ENCODE measurements at places on chromosomes 3 and 15.

DNA sequence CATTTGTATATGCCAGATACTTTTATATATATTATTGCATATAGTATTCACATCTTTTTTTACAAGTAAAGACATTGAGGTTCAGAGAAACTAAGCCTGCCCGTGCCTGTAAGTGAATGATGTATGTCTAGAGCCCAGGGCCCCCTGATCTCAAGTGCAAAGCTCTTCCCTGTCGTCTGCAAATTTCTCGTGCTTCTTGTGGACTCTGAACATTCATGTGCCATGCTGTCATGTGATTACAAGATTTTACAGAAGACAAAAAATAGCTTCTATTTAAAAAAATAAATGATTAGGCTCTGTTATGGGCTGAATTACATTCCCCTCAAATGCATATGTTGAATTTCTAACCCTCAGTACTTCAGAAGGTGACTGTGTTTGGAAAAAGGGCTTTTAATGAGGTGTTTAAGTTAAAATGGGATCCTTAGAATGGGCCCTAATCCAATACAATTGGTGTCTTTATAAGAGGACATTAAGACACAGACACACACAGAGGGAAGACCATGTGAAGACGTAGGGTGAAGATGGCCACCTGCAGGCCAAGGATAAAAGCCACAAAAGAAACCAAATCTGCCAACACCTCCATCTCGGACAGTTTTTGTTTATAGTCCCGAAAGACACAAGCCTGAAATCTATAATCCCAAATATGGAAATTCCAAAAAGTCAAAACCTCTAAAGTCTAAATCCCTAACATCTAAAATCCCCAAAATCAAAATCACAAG lies 3.9 kb upstream of the MASP1 start:
- H3K27me3 ChIP-seq: peaks cover 17% of the 10 kb centered on the region
- no peak for DNase-seq
- no peak overlapping the region for H3K27ac ChIP-seq
- peaks cover 2% of the 10 kb centered on the region for H3K4me1 ChIP-seq

- H3K27ac ChIP-seq: no peak overlapping the region
- no peak overlapping the region for H3K4me3 ChIP-seq
- peaks cover 4% of the 10 kb centered on the region for H3K27me3 ChIP-seq
- DNase-seq: no peak
Measured at GRCh38 chr3:140316868-140317400, 360.9 kb upstream of the TRIM42 start.

- H3K27ac ChIP-seq: no peak overlapping the region
- no peaks in the 10 kb centered on the region for H3K27me3 ChIP-seq
Measured at GRCh38 chr15:36808411-36809160, 229.2 kb downstream of the CDIN1 start.

DNA sequence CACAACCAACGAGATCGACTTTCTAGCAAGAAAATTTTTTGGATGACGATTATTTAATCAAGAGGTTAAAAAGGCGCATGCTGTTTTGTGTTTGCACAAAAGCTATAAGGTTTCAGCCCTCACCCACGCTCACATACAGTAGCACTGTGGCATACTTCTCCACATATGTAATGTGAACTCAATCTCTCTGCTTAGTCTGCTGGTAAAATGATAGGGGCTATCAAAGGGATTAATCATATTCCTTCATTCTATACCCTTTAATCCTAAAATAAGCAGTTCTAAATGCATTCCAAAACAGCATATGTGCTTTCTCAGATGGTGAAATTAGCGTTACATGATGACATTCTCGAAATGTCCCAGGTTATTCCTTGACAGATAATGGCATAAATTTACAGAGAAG lies 196.9 kb upstream of the PRICKLE2 start:
- no peaks in the 10 kb centered on the region for H3K36me3 ChIP-seq
- no peaks in the 10 kb centered on the region for H3K4me1 ChIP-seq
- no peak overlapping the region for H3K27ac ChIP-seq
- H3K4me3 ChIP-seq: no peak overlapping the region
- DNase-seq: no peak
- H3K27me3 ChIP-seq: peaks cover 14% of the 10 kb centered on the region

GRCh38 chr3:133448478-133449122 lies 48.7 kb downstream of the BFSP2 start:
- H3K27ac ChIP-seq: peak overlapping the region; percentile 42
- peak; percentile 76 for DNase-seq
- H3K36me3 ChIP-seq: no peaks in the 10 kb centered on the region
- no peak overlapping the region for H3K4me3 ChIP-seq
- H3K27me3 ChIP-seq: no peaks in the 10 kb centered on the region

GRCh38 chr3:110859993-110860392 lies 211.6 kb upstream of the NECTIN3 start:
- no peaks in the 10 kb centered on the region for H3K4me1 ChIP-seq
- no peaks in the 10 kb centered on the region for H3K36me3 ChIP-seq
- H3K27me3 ChIP-seq: peaks cover 2% of the 10 kb centered on the region
- no peak overlapping the region for H3K4me3 ChIP-seq

- H3K27ac ChIP-seq: peak overlapping the region; percentile 90
- H3K4me1 ChIP-seq: peaks cover 36% of the 10 kb centered on the region
- H3K27me3 ChIP-seq: no peaks in the 10 kb centered on the region
- peak overlapping the region; percentile 95 for H3K4me3 ChIP-seq
Measured at GRCh38 chr3:184710870-184711492, 883 bp downstream of the MAGEF1 start.

GRCh38 chr3:48672522-48672921 lies 9.8 kb upstream of the CELSR3 start:
- no peak overlapping the region for H3K27ac ChIP-seq
- H3K4me3 ChIP-seq: no peak overlapping the region
- H3K4me1 ChIP-seq: no peaks in the 10 kb centered on the region
- H3K27me3 ChIP-seq: no peaks in the 10 kb centered on the region
- H3K36me3 ChIP-seq: peaks cover 12% of the 10 kb centered on the region

DNA sequence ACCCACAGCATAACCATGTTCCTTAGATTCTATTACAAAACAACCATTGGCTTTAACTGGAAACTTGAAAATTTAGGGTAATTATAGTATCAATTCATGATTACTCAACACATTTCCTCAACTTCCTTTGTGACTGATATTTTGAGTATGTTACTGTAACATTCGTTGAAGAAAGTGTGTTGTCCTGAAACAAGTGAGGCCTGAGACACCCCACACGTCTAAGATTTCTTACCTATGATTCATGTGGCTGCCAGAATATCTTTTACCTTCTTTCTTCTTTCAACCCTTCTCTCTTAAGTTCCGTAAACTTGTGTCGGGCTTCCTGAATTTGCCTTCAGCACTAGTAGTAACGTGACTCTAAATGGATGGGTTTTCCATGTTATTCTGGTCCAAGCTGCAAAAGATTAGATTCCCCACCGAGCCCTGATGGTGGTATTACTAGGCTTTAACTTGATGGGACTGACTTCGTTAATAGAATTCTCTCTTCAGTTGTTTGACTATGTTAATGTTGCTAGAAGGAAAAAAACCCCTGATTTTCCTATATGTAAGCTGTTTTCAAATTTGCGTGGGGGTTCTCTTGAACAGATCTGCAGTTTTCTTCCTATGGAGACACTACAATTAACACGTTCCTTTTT lies 296.0 kb upstream of the ICE2 start:
- DNase-seq: peak; percentile 58
- peaks cover 5% of the 10 kb centered on the region for H3K36me3 ChIP-seq
- no peak overlapping the region for H3K4me3 ChIP-seq
- H3K27me3 ChIP-seq: no peaks in the 10 kb centered on the region
- peak overlapping the region; percentile 95 for H3K27ac ChIP-seq
- peaks cover 69% of the 10 kb centered on the region for H3K4me1 ChIP-seq

- H3K36me3 ChIP-seq: peaks cover 75% of the 10 kb centered on the region
- DNase-seq: no peak
- peak overlapping the region; percentile 79 for H3K27ac ChIP-seq
Measured at GRCh38 chr3:18370672-18371071, 54.5 kb downstream of the SATB1 start.

DNA sequence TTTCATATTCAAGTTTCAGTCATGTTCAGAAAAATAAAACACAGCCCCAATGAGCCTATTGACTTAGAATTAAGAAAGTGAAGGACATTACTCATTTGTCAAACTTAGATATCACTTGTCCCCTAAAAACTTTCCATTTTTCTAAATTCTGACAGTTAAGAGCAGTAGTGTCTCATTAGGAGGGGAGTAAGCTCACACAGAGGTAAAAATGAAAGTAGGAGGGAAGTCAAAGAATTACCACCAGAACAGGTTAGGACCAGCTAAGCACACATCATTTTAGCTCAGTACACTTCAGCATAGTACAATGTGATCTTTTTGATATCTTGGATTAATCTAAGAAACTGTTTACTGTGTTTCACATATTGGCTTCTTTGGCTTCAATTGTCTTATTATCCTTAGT lies 64.3 kb downstream of the OSTN start:
- H3K4me3 ChIP-seq: no peak overlapping the region
- H3K4me1 ChIP-seq: no peaks in the 10 kb centered on the region
- DNase-seq: no peak
- no peaks in the 10 kb centered on the region for H3K27me3 ChIP-seq
- no peak overlapping the region for H3K27ac ChIP-seq
- H3K36me3 ChIP-seq: no peaks in the 10 kb centered on the region

- no peak overlapping the region for H3K27ac ChIP-seq
- H3K4me1 ChIP-seq: no peaks in the 10 kb centered on the region
- no peaks in the 10 kb centered on the region for H3K27me3 ChIP-seq
Measured at GRCh38 chr3:161969867-161970266, 473.3 kb downstream of the OTOL1 start.

DNA sequence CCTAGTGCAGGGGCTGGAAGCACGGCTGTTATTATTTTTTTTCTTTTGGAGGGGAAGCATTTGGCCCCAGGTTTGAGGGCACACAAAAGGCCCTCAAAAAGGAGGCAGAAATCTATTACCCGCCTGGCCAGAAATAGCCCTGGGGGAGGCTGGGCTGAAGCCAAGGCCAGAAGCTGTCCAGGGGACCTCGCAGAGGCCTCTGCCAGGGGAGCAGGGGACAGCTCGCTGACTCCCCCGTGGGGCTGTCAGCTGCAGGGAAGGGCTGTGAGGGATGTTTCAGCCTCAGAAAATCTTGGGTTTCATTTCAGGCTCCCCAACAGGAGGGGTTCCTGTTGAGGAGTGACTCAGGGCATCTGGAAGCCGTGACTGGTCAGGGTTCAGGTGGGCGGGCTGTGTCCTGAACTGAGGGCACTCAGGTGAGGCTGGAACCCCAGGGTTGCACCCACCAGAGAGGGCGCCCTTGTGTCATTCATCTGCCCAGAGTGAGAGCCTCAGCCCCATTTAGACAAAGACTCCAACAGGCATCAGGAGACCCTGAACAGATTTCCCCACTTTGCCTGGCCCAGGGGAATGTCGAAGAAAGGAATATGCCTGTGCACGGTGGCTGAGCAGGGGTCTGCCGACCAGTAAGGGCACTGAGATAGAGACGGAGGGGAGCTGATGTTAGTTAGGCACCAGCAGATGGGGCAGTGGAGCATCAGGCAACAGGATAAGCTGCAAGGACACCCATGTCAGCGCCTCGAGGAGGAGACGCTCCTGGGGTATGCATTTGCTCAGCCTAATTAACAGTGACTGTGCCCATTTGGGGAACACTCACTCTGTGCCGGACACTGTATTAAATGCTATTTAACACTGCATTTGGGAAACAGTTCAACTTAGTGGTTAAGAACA lies 43.5 kb upstream of the SLC6A11 start:
- H3K36me3 ChIP-seq: no peaks in the 10 kb centered on the region
- no peaks in the 10 kb centered on the region for H3K4me1 ChIP-seq
- DNase-seq: peak; percentile 14
- no peak overlapping the region for H3K4me3 ChIP-seq
- no peak overlapping the region for H3K27ac ChIP-seq
- peaks cover 23% of the 10 kb centered on the region for H3K27me3 ChIP-seq

DNA sequence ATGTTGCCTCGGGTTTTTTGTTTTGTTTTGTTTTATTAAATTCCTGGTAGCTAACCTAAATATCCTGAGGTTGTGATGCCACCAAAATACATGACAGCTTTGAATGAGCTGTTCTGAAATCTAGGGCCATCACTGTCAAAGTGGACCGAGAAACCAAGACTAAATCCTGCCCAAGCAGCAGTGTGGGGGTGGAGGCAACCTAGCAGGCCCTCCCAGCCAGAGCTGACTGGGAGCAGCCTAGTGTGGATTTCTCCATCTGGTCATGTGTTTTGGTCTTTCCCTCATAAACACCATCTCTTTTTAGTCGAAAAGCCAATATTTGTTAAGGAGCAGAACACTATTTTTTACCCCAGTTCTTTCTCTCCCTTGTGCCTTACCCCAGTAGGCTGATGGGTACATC lies 52.2 kb downstream of the LARS2 start:
- DNase-seq: no peak
- H3K4me1 ChIP-seq: peaks cover 6% of the 10 kb centered on the region
- H3K27ac ChIP-seq: no peak overlapping the region
- no peaks in the 10 kb centered on the region for H3K27me3 ChIP-seq
- no peak overlapping the region for H3K4me3 ChIP-seq

DNA sequence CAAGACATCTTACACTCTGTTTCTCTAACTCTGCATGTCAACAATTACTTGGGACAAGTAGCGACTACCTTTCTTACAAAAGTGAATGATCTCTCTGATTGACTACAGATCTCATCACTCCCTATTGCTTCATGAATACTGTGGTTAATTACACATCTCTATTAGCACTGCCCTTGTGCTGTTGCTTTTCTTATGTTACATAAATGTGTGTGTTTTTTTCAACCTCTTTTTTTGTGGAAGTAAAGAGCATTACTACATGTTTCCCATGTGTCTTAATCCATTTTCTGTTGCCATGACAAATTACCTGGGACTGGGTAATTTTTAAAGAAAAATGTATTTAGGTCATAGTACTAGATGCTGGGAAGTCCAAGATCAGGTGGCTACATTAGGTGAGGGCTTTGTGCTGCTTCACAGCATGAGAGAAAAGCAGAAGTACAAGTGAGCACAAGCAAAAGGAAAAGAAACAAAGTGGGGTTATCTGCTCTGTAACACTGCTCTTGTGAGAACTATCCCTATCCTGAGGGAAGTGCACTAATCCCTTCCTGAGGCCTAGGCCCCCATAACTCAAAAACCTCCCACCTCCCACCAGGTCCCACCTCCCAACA lies 298.2 kb upstream of the SATB1 start:
- no peak for DNase-seq
- peak overlapping the region; percentile 36 for H3K4me3 ChIP-seq
- peaks cover 16% of the 10 kb centered on the region for H3K36me3 ChIP-seq
- H3K27me3 ChIP-seq: no peaks in the 10 kb centered on the region

DNA sequence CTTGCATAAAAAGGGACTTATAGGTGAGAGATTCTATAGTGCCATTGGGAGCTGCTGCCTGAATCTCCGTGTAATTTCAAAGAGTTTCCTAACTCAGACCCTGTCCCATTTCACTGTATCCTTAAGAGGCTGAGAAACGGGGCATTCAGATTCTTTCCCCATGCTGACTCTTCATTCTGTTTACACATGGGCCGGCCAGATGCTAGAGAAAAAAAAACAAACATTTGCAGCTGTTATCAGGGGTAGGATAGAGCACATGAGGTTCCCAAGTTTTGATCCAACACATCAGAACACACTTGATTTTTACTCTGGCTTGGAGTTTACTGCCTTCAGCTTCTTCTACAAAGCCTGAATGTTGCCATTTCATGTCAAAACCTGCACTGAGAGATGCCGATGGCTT lies 215.9 kb upstream of the TPRG1 start:
- no peak overlapping the region for H3K4me3 ChIP-seq
- no peak overlapping the region for H3K27ac ChIP-seq
- H3K4me1 ChIP-seq: peaks cover 29% of the 10 kb centered on the region
- H3K36me3 ChIP-seq: no peaks in the 10 kb centered on the region
- DNase-seq: no peak
- no peaks in the 10 kb centered on the region for H3K27me3 ChIP-seq

GRCh38 chr3:17752876-17753631 lies 10.6 kb upstream of the TBC1D5 start:
- peaks cover 15% of the 10 kb centered on the region for H3K4me1 ChIP-seq
- no peak for DNase-seq
- H3K36me3 ChIP-seq: no peaks in the 10 kb centered on the region
- no peak overlapping the region for H3K27ac ChIP-seq
- H3K4me3 ChIP-seq: no peak overlapping the region
